GM23338 (cell line): ENCODE measurements at places on chromosomes 5 and 9.
A peak's percentile ranks its signal among the peaks of the same experiment; 100 is the strongest.

DNA sequence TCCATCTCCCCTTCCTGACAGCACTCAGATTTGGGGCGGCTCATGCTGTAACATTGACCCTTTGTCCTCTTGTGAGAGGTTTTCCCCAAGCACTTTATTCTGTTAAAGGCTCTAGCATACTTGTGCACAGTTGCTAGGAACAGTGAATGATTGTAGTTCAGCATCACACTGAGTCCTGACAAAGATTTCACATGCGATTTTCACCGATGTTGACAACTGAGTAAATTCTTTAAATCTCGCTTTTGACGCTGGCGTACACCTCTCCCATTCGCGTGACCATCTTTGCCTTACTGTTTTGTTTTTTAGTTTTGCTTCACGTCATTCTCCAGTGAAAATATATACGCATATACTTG is 780 bp downstream of the CDC37L1 start:
- no peak for DNase-seq

DNA sequence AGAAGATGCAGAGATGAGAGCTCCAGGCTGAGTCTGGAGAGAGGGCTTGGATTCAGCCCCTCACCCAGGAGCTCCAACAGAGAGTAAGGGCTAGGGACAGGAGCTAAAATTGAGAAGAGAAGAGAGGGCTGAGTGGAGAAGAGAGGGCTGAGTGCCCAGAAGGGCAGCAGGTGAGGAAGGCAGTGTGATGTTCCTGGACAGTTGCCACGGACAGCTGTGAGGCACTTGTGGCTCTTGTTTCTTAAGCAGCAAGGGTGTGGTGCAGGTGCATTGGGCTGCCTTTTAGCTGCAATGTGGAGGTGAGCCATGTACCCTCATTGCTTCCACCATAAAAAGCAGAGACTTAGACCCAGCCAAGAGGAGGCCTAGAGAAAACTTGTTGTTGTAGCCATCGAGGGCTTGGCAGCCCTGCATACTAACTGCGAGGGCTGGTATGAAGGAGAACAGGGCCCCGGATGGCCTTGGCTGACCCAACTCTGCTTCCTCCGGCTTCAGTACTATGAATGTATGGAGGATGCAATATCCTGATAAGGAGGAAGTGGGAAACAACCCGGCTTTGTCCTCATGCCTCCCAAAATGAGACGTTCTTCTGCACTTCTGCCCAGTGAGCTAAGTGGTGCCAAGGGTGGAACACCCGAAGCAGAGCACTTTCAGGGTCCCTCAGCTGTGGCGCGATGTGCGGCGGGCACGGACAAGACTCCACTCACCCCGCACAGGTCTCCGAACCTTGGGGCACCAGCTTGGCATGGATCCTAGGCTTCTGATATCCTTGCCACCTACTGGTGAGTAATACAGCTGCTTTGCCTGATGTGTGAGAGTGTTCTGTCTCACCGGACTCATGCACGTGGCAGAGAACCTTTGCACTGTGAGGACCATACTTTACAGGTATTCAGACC is 65.2 kb downstream of the LRRC70 start:
- DNase-seq, result no peak

GRCh38 chr9:94785215-94786169 is 59.0 kb downstream of the AOPEP start:
- DNase-seq, result no peak

GRCh38 chr9:14173713-14174112 is 140.2 kb downstream of the NFIB start:
- no peak for DNase-seq

DNA sequence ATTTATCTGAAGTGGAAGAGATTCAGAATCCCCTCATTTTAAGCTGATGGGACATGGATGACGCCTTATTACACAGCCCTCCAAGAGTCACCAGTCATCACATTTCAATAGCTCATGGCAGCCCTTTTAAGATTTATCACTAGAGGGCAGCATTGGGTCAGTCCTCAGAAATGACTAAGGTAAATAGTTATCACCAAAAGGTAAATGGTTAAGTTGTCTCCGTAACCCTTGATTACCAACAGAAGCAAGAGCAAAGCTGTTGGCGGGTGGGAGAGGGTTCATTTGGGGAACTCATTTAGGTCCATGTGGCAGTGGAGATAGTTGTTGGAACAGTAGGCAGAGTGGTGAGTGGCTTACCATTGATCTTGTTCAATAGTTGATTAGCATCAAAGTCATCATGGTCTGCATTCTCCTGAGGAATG is 12.0 kb upstream of the C9 start:
- peak; percentile 88 for DNase-seq

DNA sequence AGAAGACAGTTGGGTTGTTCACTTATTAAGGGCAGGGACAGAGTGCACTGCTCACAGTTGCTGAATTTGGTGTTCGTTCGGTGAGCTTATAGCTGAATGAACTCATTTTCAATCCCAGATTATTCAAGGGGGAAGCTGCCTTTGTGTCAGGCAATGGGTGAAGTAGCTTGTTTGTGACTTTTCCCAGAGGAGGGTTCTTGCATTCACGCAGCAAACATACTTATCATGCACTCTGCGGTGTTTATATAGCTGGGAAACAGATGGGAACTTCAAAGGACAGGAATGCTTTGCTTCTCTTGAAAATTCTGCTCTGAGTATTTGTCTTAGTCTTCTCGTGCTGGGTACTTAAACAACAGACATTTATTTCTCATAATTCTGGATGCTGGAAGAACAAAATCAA is 64.7 kb upstream of the ABCA1 start:
- DNase-seq, result peak; percentile 33

DNA sequence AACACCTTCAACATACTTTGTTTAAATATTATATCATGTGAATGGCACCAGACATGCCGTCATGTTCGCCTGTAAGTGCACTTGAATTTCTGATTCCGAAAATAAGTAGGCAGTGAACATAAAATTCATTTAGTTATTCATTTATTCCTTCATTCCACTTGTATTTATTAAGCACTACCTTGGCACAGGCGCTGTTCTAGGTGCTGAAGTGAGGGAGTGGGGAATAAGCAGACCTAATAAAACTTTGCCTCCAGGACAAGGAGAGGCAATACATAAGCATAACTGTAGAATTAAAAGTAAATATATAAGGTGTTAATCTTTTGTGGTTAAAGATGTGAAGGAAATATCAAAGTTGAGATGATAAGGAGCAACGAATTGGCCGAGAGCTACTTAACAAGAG is 297.4 kb downstream of the TENT4A start:
- peak; percentile 41 for DNase-seq

DNA sequence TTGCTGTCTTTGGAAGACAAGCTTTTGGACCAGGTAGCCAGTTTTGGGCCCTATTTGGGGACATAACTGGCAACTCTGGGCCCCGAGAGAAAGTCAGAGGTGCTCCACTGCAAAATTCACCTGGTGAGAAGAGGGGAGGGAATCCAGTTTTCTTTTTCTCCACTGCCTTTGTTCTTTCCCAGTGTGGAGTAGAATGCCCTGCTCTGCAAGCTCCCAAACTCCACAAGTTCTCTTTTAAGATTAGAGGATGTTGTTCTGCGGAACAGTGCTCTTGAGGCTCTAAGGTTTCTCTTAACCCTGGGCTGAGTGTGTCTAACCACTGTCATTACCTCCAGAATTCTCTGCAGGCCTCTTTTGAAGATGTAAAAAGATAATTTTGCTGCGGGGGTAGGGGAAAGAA is 25.3 kb downstream of the MACIR start:
- no peak for DNase-seq

DNA sequence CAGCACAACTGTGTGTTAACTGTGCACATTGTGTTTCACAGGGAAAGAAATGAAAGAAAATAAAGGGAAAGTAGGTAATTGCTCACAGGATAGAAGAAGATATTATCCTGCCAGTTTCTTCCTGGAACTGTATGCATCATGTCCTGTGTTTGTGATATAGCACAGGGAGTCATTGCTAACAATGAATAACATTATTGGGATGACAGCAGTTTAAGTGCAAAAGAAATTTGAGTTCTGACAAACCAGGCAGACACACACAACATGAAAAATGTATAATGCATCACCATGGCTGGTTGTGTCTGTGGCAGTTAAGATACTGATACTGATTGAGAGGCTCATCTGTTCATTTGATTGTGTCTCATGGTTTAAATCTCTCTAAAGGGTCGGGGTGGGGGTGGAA is 145.4 kb downstream of the SPATA31D1 start:
- DNase-seq, result no peak
